SW480 (cell line): ENCODE measurements at places on chromosomes 7 and 10.

DNA sequence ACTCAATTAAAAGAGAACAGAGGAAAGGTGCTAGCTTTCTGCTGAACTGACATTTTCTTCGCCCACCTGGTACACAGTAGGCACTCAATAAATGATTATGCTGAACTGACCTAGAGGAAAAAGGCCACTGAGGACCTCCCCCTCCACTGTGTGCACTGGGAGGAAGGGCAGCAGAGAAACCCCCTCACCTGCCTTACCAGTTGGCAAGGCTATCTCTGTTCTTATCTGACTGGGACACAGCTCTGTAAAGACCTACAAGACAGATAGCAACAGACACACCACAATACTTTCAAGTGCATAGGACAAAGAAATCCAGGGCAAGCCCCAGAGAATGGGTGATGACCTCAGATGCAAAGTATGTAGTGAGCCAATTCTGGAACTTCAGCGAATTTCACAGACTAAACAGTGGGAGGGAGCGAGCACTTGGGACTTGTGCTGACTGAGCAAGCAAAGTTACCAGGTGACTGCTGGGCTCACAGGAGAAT lies 30.4 kb downstream of the PDLIM1 start:
- peak; percentile 77 for DNase-seq

DNA sequence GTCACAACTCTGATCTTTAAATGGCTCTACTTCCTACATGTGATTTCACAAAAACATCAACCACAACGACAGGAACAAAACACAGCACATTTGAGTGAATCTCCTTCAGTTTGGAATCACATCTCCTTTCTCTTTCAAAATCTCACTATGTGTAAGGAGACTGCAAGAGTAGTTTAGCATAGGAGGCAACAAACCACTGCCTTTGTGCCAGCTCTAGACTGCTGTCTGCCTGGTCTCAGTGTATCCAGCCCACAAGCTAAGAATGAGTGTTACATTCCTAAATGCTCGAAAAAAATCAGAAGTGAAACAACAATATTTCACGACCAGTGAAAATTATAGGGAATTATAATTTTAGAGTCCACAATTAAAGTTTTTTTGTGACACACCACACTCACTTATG lies 217.0 kb upstream of the STEAP4 start:
- no peak for DNase-seq

GRCh38 chr7:17123020-17123419 lies 175.4 kb upstream of the AHR start:
- DNase-seq, result no peak

DNA sequence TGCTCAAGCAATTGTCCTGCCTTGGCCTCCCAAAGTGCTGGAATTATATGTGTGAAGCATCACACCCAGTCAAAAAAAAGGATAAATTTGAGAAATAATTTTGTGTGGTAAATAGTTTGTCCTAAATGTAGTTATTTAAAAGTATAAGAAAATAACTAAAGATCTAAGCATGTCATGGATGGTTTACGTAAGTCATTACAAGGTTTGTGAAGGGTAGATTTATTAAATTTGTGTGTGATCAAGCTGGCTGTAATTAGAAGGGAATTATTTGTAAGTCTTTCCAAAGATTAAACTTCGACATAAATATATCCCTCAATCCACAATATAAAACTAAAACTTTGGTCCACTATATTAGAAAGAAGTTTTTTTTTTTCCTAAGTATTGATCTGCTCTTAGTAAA lies 28.6 kb downstream of the ORC5 start:
- DNase-seq, result no peak

GRCh38 chr7:75793676-75794075 lies 19.9 kb downstream of the CCL24 start:
- no peak for DNase-seq

GRCh38 chr7:156903232-156903909 lies 10.4 kb upstream of the LMBR1 start:
- DNase-seq, result peak; percentile 91

DNA sequence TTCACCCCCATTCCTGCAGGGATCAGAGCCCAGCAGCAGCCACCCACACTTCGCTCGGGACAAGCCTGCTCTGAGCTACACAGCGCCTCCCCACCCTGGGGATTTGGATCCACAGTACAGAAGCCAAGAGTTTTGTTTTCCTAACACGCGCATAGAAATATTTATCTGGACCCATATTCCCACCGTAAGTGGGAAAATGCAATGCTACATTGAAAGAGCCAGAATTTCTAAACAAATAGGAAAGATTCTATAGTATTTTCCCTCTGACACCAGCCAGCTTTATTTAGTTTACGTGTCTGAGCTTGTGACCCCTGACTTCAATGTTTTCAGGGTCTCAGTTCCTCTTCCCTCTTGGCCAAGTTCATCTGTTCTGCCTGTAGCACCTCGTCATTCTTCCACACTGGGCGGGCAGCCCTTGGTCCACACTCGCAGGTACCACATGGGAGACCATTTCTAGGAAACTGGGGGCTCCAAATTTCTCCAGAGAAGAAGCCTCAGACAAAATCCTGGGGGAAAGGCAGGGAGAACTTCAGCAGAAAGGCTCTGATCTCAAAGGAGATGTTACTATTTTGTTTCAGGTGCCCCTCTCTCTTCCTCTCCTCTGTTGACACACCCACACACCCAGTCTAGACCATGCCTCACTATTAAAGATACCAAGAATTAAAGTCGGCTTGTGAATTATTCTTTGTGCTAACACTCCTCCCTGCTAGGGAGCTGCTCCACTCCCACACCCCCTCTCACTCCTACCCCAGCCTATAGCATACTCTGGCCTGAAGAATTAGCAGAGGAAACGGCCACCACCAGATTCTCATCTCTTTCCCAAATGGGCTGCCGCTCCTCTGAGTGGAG lies 116.0 kb upstream of the PCGF5 start:
- no peak for DNase-seq

DNA sequence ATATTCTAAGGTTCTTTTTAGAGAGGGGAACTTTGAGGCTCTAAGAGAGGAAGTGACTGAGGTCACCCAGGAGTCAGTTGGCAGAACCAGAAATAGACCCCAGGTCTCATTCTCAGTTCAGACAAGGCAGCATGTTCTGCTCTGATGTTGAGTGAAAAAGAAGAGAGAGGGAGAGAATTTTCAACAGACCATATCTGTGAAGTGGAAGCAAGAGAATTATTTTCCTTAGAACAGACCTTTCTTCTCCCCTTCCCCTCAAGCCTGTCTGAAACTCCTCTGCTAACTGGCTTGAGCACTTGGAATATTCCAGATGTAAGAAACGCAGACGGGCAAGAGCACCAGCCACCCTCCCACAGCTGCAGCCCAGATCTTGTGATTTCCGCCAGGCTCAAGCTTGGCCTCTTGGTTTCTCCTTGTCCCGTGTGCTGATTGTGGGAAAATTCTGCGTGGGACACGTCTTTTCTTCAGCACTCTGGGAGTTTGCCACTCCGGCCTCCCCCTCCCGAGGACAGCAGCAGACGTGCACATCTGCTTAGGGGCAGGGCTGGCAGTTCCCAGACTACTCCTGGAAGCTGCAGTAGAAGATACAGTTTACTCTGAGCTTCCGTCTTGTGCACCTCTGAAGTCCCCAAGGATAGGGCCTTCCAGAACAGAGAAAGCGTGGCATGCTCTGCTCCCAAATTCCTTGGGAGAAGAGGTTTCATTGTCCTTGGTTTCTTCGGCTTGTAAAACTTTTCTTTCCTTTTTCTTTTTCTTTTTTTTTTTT lies 22.7 kb upstream of the IKZF1 start:
- DNase-seq, result no peak

- DNase-seq, result peak; percentile 46
Measured at GRCh38 chr10:16929069-16929468, 111.8 kb upstream of the RSU1 start.

GRCh38 chr10:12427276-12427675 lies 77.9 kb downstream of the CAMK1D start:
- DNase-seq, result no peak

DNA sequence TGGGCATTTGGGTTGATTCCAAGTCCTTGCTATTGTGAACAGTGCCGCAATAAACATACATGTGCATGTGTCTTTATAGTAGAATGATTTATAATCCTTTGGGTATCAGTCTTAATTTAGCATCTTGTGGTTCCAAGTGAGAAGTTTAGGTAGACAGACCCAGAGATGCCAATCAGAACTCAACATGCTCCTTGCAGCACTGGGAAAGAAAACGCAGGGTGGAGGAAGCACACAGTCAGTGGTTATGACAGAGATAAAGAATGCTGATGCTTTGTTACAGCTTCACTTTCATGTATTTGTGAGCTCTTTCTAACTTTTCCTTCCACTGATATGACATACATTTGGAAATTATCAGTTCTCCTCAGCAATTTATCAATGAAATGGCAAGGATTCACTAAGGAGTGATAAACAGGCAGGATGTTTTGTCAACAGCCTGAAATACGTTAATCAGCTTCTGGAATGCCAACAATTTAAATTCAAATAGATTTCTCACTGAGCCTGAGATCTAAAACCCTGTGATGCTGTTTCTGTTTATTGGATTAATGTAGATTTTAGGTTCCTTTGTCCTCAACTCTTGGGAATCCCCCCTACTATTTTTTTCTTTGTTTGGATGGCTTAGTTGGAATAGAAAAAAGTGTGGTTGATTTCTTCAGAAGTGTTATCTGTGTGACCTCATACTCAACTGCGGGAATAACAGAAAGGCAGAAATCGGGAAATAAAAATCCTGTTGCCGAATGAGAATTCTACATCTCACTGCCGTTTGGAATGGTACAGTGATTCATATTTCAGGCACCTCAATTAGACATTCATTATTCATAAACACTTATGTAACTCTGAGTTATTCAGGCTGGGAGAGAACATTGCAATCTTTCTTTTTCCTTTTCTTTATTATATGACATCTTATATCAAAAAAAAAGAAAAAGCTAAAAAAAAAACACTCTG lies 675.0 kb downstream of the CNTNAP2 start:
- DNase-seq, result no peak
